ENCODE measurements at places on chromosomes 12 and 14.

DNA sequence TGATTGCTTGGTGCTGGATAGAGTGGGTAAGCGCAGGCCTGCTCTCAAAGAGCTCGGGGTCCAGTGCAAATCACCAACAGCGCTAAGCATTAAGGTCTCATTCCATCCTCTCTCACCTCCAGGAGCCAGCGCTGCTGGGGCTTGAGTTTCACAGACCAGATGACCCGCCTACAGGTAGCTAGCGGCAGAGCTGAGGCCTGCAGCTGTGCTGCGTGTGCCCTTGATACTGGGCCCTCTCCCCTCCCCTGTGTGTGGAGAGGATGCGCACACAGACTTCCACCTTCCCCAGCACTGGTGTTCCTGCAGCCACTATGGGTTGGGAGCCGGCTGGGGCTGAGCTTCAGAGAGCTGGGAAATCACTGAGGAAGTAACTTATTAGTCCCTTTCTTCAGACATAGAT is 149.9 kb downstream of the CALM1 start:
- no peak for DNase-seq

GRCh38 chr12:12327802-12328201 is 22.2 kb downstream of the MANSC1 start:
- peak; percentile 35 for DNase-seq

- DNase-seq, result no peak
Observed at GRCh38 chr14:90381999-90382451, 14.8 kb upstream of the CALM1 start.

DNA sequence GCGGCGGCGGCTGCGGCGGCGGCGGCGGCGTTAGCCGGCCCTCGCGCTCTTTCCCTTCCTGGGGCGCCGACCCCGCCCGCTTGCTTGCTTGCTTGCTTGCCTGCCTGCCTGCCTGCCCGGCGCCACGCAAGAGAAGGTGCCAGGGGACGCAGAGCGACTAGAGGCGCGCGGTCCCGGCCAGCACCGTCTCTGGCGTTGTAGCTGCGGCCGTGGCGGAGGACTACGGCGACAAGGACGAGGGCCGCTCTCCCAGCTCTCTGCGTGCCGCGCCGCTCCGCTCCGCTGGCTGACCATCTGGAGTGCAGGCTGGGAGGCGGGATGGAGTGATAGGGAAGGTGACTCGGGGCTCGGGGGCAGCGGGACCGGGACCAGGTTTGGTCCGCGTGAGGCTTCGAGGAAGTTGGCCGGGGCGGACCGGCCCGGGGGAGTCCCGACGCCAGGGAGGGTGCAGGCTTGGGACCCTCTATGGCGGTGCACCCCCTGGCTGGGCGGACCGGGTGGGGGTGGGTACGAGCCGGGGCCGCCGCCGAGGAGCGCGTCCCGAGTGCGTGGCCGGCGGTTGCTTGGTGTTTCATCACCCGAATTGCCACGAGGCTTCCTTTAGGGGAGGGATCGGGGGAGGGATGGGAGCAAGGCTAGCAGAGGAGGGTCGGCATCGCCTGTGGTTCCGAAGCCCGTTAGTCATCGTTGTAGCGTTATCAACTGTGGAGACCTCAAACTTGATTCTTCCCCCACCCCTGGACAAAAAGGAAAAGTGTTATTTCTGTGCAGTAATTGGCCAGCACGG is 471 bp downstream of the XPOT start:
- peak; percentile 56 for DNase-seq

DNA sequence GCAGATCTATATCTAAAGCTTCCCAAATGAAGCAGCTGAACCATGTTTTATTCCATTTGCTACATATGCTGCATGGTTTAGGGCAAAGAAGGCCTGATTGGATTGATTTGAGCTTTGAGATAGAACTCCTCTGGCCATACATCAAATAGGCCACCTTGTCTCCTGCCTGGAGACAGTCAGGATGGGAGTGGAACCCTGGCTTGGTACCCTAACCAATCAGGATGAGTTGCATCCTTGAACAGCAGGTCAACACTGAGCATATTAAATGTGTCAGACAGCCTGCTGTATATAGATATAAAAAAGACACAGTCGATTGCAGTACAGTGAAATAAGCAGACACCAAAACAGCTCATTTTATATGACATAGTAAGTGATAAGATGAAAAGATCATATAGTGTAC is 291.7 kb downstream of the NUAK1 start:
- DNase-seq, result no peak

GRCh38 chr12:90836689-90837088 is 118.3 kb downstream of the CCER1 start:
- no peak for DNase-seq

DNA sequence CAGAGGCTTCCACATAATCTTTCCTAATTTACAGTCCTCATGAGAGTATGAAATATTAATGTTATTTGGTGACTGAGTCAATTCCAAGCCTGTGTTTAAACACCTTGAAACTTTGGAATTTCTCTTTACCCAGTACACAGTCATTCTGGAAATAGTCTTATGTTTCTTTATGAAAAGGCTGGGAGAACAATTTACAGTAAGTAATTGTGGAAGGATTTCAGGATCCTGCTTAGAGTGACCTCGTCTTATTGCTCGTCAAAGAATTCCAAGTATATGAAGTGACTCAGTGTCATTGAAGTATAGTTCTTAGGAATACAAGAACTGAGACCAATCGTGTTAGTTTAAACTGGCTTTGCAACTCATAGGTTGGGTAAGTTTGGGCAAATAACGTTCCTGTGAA is 634.2 kb downstream of the SLC16A7 start:
- peak; percentile 13 for DNase-seq

- DNase-seq, result no peak
Observed at GRCh38 chr12:91896286-91897024, 249.2 kb downstream of the BTG1 start.

DNA sequence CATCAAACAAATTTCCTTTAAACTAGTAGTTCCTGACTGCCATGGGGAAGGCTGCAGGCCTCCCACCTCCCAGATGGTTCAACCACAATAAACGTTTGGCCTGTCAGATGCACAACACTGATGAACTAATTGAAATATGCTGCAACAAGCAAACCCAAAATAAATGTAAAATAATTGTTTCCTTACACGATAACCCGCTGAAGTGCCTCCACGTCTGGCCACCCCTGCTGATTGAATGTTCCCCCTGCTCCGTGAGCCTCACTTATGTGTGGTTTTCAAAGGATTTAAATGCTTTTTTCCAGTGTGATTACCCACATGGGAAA is 8.4 kb downstream of the PITPNM2 start:
- DNase-seq, result no peak

DNA sequence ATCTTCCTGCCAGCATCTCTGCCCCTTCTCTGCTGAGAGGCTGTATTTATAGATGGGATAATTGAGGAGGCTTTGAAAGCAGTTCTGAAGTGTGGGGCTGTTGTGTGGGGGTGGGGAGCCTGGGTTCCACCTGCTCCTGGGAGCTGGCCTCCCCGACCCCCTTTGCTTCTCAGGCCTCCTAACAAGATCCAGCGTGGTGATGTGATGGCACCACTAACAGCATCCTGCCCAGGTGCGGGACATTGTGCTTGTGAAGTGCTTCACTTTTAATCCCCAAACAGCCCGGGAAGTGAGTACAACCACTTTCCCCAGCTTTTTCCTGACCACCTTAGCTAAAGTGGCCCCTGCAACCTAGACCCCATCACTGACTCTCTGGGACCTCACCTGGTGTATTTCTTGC is 95.1 kb upstream of the NRXN3 start:
- no peak for DNase-seq

- DNase-seq, result no peak
Observed at GRCh38 chr12:104641862-104642261, 185.1 kb downstream of the CHST11 start.

- no peak for DNase-seq
Observed at GRCh38 chr12:76669981-76670380, 93.9 kb upstream of the ZDHHC17 start.

Measured in HS-5 (cell line).